ENCODE measurements at places on chromosomes 5 and 9.

GRCh38 chr9:138080979-138081378 lies 203.4 kb downstream of the CACNA1B start:
- H3K4me3 ChIP-seq, result no peak overlapping the region
- no peak for DNase-seq
- H3K4me1 ChIP-seq, result no peaks in the 10 kb centered on the region
- peaks cover 3% of the 10 kb centered on the region for H3K36me3 ChIP-seq

GRCh38 chr5:117539692-117540091 lies 965.1 kb upstream of the SEMA6A start:
- no peaks in the 10 kb centered on the region for H3K27me3 ChIP-seq
- no peak overlapping the region for H3K4me3 ChIP-seq
- H3K27ac ChIP-seq, result no peak overlapping the region
- no peaks in the 10 kb centered on the region for H3K36me3 ChIP-seq
- DNase-seq, result no peak

DNA sequence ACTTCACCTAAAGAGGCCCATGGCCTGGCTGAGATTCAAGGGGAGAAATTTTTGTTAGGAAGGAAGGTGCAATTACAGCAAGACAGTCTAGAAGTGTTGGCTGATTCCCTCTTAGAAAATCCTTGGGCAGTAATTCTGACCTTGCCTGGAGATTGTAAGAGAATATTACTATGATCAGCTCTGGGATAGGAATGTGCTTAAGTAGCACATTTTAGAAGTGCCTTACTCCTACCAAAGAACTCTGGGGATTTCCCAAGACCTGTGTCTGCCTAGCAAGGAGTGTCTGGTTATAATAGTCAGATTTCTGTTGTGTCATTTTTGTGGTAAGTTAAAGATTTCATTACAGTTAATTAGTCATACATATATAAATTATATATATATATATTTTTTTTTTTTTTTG lies 52.3 kb downstream of the NLN start:
- no peaks in the 10 kb centered on the region for H3K36me3 ChIP-seq
- H3K27ac ChIP-seq, result no peak overlapping the region
- H3K4me3 ChIP-seq, result no peak overlapping the region
- no peaks in the 10 kb centered on the region for H3K4me1 ChIP-seq
- no peaks in the 10 kb centered on the region for H3K27me3 ChIP-seq
- no peak for DNase-seq

DNA sequence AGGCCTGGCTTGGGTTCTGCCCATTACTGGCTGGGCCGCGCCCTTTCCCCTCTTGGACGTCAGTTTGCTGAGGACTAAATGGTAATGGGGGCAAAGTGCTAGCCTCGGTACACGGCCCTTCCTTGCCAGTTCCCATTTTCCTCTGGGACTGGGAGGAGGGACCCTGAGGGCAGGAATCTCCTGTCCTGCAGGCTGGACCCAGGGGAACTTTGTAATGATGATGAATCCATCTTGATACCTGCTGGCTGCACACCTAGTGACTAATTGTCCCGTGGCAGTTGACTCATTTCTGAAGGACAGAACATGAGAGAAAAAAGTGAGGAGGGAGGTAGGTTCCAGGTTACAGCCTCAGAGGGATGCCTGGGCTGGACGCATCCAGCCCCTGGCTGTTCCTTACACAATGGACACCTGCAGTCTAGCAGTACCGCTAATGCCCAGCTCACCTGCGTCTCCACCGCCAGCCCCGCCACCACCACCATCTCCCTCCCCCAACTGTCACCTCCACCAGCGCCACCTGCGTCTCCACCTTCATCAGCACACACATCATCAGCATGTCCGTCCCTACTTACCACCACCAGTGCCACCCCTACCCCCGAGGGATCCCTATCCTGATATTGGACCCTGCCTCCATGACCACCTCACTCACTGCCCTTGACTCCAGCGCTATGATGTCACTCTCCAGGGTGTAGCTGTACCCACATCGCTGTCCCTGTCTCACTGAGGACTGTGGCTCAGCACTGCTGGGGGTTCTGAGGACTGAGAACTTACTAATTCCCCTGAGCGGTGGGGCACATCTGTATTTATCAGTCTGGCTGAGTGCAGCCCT lies 4.3 kb downstream of the CDHR2 start:
- no peak overlapping the region for H3K27ac ChIP-seq
- no peak overlapping the region for H3K4me3 ChIP-seq
- DNase-seq, result no peak
- H3K27me3 ChIP-seq, result no peaks in the 10 kb centered on the region

GRCh38 chr5:180689071-180689694 lies 39.8 kb upstream of the FLT4 start:
- no peaks in the 10 kb centered on the region for H3K27me3 ChIP-seq
- no peaks in the 10 kb centered on the region for H3K4me1 ChIP-seq
- DNase-seq, result no peak
- no peaks in the 10 kb centered on the region for H3K36me3 ChIP-seq

All from iPS DF 6.9 (cell line).